ENCODE measurements at places on chromosomes 1 and 21.
A peak's percentile ranks its signal among the peaks of the same experiment; 100 is the strongest.

DNA sequence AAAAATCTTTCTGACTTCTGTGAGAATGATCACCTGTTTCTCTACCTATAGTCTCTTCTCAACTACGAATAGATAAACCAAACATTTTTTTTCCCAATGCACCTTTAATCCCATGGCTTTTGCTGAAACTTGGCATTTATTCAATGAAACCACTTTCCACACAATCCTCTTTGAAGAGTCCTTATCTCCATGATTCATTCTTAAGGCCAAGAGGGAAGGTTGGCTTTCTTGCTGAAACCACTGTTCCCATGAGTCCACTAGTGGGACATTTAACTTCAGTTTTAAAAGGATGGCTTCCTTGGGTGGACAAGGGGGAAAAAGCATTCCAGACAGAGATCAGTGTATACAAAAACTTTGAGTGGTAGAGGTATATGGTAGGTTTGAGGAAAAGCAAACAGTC is 73.6 kb downstream of the CRB1 start:
- DNase-seq, result no peak

DNA sequence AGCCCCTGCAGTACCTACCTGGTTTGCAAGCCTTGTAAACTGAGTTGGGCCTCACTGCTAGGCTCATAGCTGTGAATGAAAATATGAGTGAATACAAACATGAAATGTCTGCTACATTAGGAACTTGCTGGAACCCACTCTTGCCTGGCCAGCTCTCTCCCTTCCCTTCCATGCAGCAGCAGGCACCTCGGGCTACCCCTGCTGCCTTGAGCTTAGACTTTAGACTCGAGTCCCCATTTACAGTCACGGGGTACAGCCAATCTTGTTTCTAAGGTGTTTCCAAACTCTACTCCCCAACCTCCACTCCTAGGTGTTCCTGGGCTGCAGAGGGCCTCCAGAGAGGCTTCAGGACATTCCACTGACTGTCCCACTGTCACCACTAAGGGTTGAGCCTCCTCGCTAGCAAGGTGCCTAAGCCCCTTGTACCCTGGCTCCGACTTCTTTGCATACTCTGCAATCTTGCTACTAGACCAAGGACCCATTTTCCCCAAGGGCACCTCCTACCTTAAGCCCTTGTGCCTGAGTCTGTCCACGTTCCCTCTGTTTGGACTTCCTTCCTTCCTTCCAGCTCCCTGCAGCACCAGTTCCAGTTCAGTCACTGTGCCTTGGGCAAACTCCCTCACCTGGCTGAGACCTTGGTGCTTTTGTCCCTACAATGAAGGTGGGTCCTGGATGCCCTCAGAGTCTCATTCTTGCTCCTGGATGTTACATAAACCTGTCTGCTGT is 36.9 kb downstream of the CDK18 start:
- no peak for DNase-seq

- no peak for DNase-seq
Observed at GRCh38 chr21:42473498-42474042, 22.5 kb downstream of the RSPH1 start.

DNA sequence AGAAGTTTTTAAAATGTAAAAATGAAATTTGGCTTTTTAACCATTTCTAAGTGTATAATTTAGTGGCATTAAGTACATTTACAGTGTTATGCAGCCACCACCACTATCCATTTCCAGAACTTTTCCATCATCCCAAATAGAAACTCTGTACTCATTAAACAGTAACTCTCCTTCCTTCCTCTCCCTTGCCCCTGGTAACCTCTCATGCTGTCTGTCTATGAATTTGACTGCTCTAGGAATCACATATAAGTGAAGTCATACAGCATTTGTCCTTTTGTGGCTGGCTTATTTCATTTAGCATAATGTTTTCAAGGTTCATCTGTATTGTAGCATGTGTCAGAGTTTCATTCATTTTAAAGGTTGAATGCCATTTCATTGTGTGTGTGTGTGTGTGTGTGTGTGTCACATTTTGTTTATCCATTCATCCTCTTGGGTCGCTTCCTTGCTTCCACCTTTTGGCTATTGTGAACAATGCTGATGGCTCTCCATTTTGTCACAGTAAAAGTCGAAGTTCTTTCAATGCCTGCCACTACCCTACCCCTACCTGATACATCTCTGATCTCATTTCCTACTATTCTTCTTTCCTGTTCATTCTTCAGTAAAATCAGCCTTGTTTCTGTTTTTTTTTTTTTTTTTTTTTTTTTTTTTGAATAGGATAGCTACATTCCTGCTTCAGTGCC is 45.3 kb downstream of the F3 start:
- no peak for DNase-seq

DNA sequence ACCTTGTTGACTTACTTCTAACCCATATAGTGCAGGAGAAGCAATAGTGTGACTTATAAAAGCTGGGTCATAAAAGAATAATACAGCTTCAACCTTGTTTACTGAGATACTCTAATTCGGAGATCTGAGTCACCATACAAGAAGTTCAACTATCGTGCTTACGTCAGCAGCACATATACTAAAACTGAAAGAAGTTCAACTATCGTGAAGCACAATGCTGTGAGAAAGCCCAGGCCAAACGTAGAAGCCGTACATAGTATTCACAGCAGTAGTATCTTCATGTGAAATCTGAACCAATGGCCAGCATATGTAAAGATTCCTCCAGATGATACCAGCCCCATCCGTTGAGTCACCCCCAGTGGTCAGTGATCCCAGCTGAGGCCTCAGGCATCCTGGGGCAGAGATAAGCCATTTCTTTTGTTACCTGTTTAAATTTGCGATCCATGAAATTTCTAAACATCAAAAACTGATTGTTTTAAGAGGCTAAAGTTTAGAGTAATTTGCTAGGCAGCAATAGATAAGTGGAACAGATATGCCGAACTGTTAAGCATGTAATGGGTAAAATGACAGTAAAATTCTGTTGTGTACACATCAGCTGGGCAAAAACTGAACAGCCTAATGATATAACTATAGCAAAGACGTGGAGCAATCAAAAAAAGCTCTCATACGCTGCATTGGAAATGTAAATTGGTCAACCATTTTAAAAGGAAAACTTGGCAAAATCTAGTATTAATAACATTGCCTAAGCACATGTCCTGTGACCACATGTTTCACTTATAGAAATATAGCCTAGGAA is 53.9 kb upstream of the SAMD13 start:
- peak; percentile 12 for DNase-seq

DNA sequence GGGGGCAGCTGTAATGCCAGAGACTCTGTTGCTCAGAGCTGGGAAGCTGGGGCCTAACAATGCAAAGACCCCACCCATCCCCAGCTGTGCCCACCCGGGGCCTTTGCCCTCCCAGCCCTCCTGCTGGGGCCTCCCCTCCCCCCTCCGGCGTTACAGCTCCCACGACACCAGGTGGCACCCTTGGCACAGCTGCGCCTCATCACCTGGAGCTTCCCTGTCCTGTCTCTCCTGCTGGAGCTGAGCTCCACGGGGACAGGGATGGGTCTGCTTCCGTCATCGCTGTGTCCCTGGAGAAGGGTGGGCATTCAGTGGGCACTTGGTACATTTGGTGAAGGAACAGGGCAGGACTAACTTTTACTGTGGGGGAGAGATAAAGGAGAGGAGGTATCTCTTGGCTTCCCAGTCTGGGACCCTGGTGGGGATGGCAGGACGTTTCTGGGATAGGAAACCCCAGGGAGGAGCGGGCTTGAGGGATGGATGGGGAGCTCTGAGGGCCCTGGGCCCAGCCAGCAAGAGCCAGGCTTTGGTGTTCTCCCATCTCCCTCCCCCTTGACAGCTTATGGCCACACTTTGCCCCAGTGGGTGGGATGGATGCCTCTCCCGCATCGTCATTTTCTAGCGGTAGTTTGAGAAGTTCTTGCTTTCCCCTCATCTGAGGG is 453.2 kb downstream of the PTPRU start:
- no peak for DNase-seq

DNA sequence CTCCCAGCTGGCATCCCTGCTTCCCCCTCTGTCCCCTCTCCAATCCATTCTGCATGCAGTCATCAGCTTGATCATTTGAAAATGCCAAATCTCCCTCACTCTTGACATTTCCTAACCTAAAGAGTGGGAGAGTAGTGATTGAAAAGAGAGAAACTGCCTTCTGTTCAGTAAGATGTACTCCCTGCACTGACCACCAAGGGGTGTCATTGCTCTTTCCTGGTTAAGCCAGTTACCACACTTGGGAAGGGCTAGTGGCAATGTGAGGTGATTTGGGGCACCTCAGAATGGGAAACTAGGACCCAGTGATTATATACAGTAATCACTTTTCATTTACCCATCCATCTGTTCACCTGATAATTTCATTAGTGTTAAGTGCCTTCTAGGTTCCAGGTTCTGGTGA is 6.9 kb upstream of the TMEM269 start:
- peak; percentile 24 for DNase-seq

- no peak for DNase-seq
Observed at GRCh38 chr1:107820801-107821200, 144.2 kb downstream of the VAV3 start.

GRCh38 chr1:162376691-162377090 is at the start of gene SPATA46:
Gene SPATA46, minus strand, starts transcription at chr1:162376854. Its CDS starts 64 bp downstream, at chr1:162376790.
- no peak for DNase-seq

DNA sequence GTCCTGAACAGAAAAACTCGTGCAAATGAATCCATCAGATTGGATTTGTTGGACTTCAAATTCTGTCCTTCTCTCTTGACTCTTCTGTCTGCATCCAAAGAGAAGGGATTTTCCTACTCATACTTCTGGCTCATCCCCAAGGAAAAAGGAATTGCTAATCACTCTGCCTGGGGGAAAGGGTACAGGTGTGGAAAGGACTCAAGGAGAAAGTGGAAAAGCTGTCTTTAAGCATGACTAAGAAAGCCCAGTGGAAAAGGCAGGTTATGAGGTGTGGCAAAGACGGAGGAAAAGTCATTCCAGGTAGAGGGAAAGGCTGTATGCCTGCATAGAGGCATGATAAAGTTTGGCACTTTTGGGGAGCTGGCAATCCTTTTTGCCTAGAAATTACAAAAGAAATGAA is 43.4 kb downstream of the PTGS2 start:
- no peak for DNase-seq

- peak; percentile 16 for DNase-seq
Observed at GRCh38 chr1:117928881-117929342, 509 bp downstream of the GDAP2 start.

DNA sequence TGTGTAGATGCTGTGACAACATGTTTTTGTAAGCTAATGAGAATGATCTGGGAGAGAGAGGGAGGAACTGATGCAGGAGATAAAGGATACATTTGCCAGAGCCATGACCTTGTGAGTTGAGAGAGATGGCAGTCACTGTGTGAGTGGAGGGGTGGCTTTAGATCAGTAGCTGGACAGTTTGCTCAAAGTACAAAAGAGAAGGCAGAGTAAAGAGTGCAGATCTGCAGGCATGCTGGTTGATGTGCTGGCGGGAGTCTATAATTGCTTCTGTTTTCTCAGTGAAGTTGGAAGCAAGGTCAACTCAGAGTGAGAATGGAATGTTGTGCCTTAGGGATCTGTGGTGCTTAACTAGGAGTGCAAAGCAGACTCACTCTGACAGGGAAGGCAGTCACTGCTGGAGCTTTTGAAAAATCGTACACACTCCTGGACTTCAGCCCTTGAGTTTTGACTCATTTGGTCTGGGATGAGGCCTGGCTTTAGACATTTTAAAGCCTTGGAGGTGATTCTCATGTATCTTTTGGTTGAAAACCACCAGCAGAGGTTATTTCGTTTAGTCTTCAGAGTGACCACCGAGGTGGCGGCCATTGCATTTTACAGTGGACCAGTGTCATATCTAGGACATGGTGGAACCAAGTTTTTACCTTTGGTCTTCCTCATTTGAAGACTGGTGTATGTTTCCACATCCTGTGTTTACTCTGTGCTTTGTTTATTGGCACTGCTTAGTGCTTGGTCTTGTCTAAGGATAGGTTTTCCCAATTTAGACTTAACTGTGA is 49.6 kb downstream of the MTR start:
- no peak for DNase-seq

DNA sequence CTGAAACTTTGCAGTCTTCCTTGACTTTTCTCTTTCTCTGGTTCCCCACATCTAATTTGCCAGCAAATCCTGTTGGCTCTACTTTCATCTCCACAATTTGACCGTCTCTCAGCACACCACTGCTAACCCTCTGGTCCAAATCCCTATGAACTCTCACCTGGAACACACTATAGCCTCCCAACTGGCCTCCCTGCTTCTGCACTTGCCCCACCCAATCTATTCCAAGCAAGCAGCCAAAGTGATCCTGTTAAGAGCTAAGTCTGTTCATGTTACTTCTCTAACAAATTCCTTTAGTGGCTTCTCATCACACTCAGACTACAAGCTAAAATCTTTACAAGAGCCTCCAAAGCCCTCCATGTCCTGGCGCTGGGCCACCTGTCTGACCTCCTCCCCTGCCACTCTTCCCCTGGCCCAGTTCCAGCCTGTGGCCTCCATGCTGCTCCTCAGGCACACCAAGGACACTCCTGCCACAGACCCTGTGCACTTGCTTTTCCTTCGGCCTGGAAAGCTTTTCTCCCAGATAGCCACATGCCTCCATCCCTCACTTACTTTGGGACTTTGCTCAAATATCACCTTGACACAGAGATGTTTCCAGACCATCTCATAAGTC is 104.1 kb downstream of the DTL start:
- DNase-seq, result no peak

DNA sequence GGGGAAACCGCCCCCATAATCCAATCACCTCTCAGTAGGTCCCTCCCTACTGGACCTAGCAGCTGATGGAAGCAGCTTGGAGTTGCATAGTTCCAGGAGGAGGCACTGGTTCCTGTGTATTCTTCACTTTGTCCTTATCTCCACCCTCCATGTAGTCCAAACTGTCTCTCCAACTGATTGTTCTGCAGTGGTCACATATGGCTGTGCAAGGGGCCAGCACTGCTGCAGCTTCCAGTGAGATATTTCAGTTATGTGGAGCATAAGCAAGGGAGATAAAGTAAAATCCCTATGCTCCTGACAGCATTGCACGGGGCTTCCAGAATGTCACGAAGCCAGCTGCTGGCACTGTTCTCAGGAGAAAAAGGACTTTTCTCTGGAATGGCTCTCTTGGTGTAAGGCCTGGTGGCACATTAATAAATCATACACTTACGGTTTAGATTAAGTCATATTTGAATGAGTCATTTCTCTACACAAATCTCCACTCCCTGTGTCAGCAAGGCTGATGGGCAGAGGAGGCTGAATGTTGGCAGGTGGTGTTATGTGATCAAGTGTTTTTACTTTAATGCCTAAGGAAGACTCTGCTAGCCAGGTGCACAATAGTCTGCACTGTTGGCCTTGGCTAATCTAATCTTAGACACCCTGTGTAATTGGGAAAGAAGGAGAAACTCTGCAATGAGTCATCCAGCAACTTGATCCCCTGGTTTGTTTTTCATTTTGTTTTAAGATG is 93.4 kb downstream of the KCNK1 start:
- DNase-seq, result peak; percentile 1

Data from fibroblast of the conjunctiva (primary cell).